ENCODE measurements at places on chromosomes 1 and 21.

DNA sequence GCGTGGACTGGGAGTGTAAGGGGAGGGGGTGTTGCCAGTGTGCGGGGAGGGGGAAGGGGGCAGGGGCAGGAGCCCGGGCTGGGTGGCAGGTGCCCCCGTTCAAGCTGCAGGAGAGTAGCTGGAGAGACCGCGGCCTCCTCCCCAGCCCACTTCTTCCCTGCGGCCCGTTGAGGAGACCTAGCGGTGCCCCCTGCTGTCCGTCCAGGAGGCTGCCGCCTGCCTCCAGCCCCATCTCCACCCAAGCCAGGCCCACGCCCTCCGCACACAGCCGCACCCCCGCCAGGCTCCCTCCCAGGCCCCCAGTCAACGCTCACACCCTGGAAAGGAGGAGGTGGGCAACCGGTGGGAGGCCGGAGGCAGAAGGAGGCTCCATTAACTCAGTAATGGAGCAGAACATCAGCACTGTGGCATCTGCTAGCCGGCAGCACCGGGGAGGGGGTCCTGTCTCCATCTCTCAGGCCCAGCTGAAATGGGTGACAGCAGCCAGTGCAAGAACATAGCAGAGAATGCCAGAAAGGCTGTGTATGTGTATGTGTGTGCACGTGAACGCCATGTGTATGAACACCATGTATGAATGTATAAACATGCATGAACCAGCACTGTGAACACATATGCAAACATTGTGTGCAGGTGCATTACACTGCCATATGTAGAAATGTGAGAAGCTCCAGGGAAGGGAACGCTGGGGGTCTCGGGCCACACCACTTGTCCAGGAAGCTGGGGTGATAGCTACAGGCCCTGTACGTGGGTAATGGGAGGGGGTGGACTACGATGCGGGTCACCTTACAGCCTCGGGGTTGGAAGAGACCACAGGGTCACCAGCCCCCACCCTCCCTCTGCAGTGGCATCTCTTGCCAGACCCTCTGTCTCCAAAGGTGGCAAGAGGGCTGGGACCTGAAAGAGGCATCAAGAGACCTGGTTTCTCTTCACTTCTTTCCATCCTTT is 84.6 kb downstream of the SYT2 start:
- peak; percentile 81 for DNase-seq

- DNase-seq, result no peak
These were observed 15.6 kb downstream of the DDAH1 start for GRCh38 chr1:85449356-85449755.

DNA sequence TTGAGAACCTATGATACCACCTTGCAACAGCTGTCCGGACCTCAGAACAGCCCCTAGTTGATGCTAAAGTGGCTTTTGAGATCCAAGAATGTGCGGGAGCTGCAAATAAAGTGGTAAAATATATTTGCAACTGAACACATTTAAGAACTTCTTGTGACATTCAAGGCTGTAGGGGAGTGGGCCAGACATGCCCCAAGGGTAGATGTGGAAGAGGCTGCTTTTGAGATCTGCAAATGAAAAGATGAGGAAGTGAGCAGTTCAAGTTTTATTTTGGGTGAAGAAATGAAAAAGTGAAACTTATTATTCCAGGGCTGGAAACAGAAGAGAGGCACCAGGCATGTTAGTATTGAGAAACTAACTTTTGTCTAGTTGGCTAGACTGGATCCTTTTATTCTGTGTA is 359.5 kb upstream of the PLXNA2 start:
- no peak for DNase-seq

- DNase-seq, result no peak
These were observed 147.1 kb downstream of the PGBD5 start for GRCh38 chr1:230278871-230279582.

GRCh38 chr1:17021896-17022295 is 10.2 kb upstream of the ATP13A2 start:
- DNase-seq, result no peak

DNA sequence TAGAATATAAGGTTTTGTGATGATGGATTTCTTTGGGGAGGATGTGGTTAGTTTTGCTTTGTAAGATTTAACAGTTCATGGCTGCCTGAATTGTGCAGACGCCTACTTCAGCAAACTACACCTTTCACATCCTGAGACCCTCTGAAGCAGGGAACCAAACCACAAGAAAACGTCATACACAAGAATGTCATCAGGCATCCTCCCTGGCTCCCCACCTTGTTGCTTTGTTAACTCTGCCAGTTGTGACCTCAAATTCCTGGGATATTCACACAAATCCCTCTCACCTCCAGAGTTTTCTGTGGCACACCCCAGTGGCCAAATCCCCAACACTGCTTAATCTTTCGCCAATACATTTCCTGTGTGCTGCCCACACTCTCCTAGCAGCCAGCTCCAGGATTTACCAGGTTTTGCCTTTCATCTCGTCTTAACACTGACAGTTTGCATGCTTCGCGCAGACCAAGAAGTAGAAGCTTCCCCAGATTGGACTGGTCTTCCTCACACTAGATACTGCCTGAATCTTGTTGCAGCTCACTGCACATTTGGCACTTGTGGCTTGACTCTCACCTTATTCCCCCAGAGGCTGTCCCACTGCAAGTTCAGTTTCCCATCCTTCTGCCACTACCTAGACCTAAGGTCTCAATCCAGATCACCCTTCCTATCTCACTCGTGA is 51.1 kb upstream of the CTTNBP2NL start:
- DNase-seq, result no peak

DNA sequence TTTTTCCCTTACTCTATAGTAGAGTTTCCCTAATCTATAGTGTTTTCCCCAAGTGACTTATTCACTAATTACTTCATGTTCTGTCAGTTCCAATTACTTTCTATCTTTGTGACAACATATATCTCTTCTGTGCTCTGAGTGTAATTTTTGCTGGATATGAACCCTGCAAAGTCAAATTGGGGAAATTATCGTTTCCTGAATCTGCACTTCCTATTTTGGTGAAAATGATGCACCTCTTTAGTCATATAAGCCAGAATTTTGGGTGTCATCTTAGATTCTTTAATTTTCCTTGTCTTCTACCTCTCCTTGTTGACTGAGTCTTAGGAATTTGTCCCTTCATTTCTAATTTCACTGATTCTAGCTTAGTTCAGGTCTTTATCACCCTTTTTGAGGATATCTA is 33.4 kb upstream of the PRKACB start:
- DNase-seq, result no peak

DNA sequence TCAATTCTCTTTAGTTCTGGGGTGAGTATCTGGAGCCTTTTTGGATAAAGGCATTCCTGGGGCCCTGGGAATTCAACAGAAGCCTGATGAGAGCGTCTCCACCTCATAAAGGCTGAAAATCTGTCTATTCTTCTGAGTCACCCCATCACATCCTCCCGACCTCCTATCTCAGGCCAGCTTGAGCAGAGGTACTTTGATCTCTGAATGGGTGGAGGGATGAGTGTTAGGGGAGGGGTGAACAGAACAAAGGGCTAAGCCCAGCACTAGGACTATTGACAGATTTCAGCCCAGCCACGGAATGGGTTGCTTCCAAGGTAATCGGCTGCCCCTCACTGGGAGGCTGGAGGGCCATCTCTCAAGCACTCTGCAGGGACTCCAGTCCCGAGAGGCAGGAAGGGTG is 2.5 kb upstream of the MYBPH start:
- DNase-seq, result no peak

GRCh38 chr1:234163267-234163919 is 209.9 kb upstream of the COA6 start:
- no peak for DNase-seq

- DNase-seq, result peak; percentile 85
These were observed 35.8 kb downstream of the SLC2A1 start for GRCh38 chr1:42922687-42923366.

GRCh38 chr1:239819096-239819495 is 272.6 kb upstream of the FMN2 start:
- DNase-seq, result no peak

DNA sequence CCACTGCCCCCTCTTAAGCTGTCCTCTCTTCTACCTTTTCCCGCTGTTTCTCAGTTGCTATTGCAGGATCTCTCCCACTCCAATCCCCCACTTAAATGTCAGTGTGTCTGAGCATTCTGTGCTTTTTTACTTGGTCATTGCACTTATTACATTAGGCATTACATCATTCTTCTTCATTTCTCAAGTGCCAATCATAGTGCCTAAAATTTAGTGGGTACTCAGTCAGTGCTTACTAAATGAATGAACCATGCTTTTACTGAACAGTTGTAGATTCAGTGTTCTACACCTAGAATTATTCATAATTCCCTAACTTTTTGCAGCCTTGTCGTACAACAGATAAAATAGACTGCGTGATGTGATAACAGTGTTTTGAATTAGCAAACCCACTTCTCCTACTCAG is 19.4 kb downstream of the ARMH1 start:
- peak; percentile 52 for DNase-seq

GRCh38 chr1:59076612-59077011 is 220.3 kb upstream of the FGGY start:
- peak; percentile 57 for DNase-seq

DNA sequence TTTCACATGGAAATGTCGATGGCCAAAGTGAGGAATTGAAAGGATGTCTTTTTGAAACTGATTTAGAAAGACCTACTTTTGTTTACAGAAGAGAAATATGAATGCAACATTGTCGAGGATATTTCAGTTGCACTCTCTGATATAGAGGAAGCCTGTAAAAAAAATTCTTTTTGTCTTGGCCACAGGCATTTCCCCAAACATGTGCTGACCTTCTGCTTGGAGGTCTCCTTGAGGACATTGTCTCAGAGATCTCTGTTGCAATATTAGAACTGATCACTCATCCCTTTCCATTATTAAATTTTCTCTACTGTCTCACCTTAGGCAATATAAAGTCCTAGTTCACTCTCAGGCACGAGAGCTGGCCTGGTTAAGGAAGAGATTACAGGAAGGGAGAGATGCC is 16.0 kb downstream of the S100A11 start:
- DNase-seq, result no peak

DNA sequence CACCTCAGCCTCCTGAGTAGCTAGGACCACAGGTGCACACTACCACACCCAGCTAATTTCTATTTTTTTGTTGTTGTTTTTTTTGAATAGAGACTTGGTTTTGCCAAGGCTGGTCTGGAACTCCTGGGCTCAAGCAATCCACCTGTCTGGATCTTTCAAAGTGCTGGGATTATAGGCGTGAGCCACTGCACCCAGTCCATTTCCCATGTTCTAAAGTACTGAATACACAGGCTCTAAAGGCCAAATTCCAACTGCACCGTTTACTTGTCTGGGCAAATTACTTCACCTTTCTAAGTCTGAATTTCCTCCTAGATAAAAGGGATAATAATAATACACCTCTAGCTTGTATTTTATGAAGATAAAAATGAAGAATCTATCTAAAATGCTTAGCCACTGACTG is 39.6 kb downstream of the FRRS1 start:
- DNase-seq, result no peak

DNA sequence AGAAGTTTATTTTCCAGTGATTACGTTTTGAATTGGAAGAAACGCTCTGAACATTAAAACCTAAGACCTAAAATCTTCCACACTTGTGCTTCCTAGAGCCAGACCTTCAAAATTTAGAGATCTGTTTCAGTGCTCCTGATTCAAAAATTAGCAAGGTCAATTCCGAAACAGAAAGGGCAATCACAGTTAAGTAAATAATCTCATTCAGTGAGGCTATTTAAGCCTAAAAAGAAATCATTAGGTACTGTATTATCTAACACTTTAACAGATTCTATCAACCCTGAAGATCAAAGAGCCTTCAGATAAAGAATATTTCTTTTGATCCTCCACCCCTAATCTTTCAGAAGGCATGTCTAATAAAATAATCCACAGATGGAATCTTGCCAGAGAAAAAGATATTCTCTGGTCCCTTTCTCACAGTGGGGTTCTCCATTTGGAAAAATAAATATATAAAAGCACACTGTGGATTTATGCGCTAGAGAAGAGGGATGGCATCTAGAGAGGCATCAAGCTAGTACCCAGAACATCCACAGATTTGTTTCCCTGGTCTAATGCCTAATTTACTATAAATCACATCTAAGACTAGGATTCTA is 54.4 kb downstream of the ZZZ3 start:
- DNase-seq, result no peak

- no peak for DNase-seq
These were observed 20.2 kb downstream of the NCMAP start for GRCh38 chr1:24575905-24576587.

- DNase-seq, result no peak
These were observed 364.0 kb downstream of the OLFM3 start for GRCh38 chr1:101632548-101633272.

GRCh38 chr1:204102739-204103430 is 30.0 kb downstream of the SOX13 start:
- no peak for DNase-seq

DNA sequence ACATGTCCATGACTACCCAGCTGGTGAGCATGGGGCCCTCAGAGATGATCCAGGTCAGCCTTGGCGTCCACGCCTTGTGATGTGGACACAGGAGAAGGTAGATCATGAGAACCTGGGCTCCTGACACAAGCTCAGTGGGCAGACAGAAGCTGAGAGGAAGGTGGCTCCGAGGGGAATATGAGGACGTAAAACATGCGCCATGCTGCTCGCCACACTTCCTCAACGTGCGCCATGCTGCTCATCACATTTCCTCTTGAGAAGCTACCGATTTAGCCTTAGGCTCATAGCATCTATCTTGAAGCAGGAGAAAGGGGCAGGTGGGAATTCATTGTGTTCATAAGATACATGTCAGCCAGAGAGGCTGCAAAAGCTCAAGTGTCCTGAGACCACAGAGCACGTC is 176.9 kb downstream of the KAZN start:
- DNase-seq, result no peak

GRCh38 chr1:59690171-59690930 is 124.4 kb upstream of the HOOK1 start:
- DNase-seq, result no peak

GRCh38 chr21:34351786-34352241 is 12.0 kb upstream of the KCNE2 start:
- DNase-seq, result peak; percentile 33

GRCh38 chr21:41752231-41752681 is 14.6 kb downstream of the RIPK4 start:
- DNase-seq, result no peak

DNA sequence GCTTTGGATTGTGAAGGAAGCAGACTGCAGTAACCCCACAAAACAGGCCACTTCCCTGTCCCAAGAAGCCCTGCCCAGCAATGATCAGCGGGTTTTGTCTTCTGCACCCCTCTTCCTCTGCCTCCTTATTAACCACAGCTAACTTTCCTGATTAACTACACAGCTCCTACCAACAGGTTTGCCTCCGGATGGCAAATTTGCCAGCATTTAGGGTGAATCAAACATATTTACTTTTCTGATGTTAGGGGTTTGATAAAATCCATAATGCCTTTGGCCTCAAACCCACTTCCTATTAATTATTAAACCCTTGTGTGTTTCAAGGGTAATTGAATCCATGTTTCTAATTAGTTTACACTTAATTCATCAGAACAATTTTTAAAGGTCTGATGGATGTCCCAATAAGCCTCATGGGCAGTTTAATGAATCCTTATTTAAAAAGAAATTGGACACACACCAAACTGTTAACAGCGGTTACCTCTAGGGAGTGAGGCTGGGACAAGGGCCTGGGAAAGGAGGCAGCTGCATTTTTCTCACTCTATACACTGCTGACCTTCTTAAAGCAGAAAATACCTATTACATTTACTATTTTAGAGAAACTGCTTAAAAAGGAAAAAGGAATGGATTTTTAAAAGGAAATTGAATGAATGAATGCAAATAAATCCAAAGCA is 91.9 kb downstream of the CSMD2 start:
- no peak for DNase-seq
